ENCODE measurements at places on chromosomes 16 and 17.

GRCh38 chr16:10751291-10751697 is 7.7 kb downstream of the NUBP1 start:
- DNase-seq, result no peak

GRCh38 chr17:5237541-5238016 is 2.9 kb upstream of the SCIMP start:
- no peak for DNase-seq

DNA sequence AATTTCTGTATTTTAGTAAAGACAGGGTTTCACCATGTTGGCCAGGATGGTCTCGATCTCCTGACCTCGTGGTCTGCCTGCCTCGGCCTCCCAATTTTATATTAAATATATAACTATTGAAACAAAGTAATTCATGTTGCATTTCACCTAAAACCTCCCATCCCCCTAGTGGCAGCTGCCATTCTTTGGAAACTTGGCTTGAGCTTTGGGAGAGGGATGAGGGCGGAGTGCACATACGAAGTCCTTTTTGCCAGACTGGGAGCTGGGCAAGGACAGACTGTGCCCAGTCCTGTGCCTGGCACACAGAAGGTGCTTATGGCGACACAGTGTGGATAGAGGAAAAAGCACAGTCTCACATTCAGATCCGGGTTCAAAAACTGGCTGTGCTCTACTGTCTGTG is 83.8 kb downstream of the NETO2 start:
- no peak for DNase-seq

DNA sequence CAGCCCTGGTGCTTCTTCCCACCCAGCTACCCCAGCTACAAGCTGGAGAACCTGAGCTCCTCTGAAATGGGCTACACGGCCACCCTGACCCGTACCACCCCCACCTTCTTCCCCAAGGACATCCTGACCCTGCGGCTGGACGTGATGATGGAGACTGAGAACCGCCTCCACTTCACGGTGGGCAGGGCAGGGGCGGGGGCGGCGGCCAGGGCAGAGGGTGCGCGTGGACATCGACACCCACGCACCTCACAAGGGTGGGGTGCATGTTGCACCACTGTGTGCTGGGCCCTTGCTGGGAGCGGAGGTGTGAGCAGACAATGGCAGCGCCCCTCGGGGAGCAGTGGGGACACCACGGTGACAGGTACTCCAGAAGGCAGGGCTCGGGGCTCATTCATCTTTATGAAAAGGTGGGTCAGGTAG is 3.6 kb downstream of the GAA start:
- no peak for DNase-seq

DNA sequence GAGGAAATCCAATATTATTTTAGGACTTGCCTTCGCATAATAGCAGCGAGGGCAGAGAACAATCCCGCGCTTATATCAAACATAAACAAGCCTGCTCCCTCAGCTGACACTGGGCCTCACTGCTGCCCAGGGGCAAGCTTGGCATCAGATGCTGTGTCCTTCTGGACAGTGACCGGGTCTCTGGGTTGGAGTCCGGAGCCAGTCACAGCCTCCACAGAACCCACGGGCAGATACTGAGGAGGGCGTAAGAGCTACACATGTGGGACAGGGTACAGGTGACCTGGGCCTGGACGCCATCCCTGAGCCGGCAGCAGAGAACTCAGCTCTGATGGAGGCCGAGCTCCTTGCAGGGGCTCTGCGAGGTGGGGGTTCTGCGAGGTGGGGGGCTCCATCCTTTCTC is 14.7 kb upstream of the ZNF469 start:
- DNase-seq, result no peak

All from AG04449 (cell line).